ENCODE measurements at places on chromosomes 16 and 17. TPM values are rescaled to one million over a fixed set of nuclear protein-coding genes. Genes with fewer than 3 reads are reported as not detected.

DNA sequence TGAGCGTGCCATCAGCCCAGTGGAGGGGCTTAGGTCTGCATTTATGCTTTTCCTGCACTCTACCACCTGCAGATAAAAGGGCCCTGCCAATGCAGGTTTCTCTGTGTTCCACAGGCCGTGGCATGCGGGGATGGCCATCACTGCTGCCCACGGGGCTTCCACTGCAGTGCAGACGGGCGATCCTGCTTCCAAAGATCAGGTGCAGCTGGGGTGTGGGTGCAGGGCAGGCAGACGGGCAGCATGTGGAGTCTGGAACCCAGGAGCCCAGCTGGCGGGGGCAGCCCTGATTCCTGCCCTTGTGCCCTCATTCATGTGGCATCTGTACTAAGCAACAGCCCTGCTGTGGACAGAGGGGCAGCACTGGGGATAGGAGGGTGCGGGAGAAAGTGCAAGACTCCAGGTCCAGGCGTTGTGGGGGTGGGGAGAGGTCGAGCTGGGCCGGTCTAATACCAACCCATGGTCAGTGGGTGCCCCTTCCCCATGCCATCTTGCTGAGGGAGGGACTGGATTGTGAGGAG, 4.5 kb downstream of the GRN start:
- DNase-seq, result no peak

GRCh38 chr17:17076066-17076465, 33.8 kb downstream of the MPRIP start:
- DNase-seq, result peak; percentile 59

CPHXL2 gene
- not detected for total RNA-seq

CCL15 gene
- total RNA-seq, result not detected

DNA sequence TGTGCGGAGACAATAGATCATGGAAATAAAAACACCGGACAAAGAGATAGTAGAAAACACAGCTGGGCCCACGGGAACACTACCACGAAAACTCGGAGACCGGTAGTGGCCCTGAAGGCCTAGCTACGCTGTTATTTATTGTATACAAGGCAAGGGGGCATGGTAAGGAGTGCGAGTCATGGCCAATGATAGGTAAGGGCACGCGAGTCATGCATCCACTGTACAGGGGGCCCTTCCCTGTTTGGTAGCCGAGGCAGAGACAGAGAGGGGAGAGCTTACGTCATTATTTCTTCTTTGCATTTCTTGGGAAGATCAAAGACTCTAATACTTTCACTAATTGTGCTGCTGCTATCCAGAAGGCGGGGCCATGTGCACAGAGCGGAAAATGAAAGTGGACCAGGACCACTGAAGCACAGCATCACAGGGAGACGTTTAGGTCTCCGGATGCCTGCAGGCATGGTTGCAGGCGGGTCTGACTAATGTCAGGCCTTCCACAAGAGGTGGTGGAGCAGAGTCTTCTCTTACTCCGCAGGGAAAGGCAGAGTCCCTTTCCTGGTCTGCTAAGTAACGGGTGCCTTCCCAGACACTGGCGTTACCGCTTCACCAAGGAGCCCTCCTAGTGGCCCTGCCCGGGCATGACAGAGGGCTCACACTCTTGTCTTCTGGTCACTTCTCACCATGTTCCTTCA, 74.4 kb upstream of the ARL4D start:
- no peak for DNase-seq

GRCh38 chr17:59513934-59514841, 51.2 kb upstream of the DHX40 start:
- no peak for DNase-seq

DNA sequence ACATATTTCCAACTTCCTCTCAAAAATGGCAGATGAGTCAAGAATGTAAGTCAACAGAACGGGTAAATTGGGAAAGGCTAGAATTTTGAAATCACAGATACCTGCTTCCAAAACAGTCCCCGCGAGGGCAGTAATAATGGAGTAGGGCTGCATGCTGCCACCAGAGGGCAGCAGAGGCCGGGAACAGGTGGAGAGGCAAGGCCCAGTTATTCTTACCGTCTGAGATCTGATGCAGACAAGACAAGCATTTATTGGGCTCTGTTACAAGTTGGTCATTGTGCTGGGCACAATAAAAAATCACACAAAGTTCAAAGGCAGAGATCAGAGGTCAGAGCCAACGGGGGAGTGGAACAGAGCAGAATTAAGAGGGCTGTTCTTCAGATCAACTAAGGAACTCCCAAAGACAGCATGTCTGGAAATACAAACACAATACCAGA, 8.8 kb upstream of the MLKL start:
- no peak for DNase-seq

- DNase-seq, result no peak
Measured at GRCh38 chr16:30700491-30700890, 1.5 kb downstream of the SRCAP start.

DOC2A gene
- total RNA-seq, result not detected

- DNase-seq, result peak; percentile 70
Measured at GRCh38 chr16:27840311-27841060, 223.0 kb downstream of the GSG1L start.

- peak; percentile 83 for DNase-seq
Measured at GRCh38 chr17:74466111-74466827, at the start of gene CD300A. Gene CD300A (plus strand): TSS chr17:74466634. CDS start chr17:74466704, 70 bp downstream.

NR1D1 gene
- total RNA-seq, result 6.6 TPM

PHOSPHO1 gene
- total RNA-seq, result not detected

DNA sequence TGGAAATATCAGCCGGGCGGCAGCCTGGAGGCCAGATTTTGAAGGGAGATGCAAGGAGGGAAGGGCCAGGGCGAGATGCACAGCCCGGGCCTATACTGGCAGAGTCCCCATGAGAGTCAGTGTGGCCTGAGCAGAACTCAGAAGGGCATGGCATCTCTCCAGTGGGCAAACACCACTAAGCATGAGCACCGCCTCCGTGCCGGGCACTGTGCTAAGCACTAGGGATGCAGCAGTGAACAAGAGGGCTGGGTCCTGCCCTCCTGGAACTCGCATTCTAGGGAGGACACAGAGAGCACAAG, 33.5 kb downstream of the TK2 start:
- no peak for DNase-seq

GRCh38 chr16:29745121-29745852, 503 bp downstream of the C16orf54 start:
- no peak for DNase-seq

- no peak for DNase-seq
Measured at GRCh38 chr16:17777408-17777863, 306.7 kb upstream of the XYLT1 start.

- no peak for DNase-seq
Measured at GRCh38 chr16:11349599-11350276, 4.5 kb downstream of the RMI2 start.

GRCh38 chr17:43810226-43810715, 22.7 kb downstream of the MPP3 start:
- DNase-seq, result no peak

GAS2L2 gene
- total RNA-seq, result not detected

DNA sequence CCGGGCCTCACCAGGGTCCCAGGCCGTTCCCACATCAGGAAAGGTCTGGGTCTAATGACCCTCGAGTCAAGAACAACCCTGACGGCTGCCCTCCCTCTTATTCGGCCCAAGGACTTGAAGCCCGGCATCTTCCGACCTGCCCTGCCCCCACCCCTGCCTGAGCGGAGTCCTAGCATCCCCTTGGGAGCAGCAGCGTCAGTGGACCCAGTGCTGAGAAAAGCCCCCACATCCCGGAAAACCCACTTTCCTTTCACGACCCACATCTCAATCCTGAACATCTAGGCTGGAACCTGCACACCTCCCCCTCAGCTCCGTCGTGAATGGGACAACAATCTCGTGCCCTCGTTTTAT, 769 bp downstream of the TMEM88 start:
- DNase-seq, result no peak

GRCh38 chr17:18107971-18108370, 585 bp upstream of the MYO15A start:
- DNase-seq, result no peak

GRCh38 chr16:77273-77806, 685 bp upstream of the MPG start:
- DNase-seq, result no peak

DNA sequence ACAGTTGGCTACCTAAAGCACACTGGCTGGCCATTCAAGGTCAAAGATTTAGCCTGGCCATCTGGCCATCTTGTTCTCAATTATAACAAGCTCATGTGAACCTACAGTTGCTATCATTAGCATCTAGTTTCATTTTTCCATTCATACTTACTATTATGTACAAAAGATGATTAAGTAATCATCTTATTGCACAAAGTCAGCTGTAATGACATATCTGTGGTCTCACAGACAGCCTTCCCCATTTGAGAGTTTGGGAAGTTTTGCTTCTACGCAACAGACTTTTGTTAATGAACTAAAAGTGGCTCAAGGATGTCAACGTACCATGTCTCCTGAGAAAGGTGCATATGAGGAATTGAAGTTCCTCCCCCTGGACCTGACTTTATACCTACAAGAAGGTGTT, 51.3 kb downstream of the HS3ST3B1 start:
- DNase-seq, result no peak

CRYM gene
- total RNA-seq, result not detected

- DNase-seq, result no peak
Measured at GRCh38 chr16:56824331-56824730, 40.7 kb upstream of the SLC12A3 start.

VTN gene
- 0.31 TPM for total RNA-seq

DNA sequence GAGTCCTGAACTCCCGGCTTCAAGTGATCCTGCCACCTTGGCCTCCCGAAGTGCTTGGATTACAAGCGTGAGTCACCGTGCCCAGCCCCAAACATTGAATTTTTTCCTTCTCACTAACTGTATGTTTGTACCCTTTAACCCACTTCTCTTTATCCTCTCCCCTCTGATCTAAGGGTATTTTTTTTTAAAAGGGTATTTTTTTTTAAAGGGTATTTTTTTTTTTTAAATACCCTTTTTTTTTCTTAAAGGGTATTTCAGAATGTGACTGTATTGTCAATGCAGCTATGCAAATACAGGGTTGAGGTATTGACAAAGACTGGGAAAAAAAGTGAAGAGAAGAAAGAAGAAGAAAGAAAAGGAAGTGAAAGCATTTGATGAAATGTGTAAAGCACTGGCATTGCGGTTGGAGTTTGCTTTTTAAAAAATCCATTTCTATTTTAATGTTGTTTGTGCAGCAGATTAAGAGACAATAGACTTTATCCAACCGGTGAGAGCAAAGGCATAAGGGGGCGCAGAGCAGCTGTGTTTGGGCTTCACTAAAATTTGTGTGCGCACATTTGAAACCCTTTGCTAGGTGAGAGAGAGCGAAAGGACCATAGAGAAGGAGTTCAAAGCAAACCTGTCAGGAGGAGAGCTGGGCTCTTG, 42.4 kb downstream of the SYT17 start:
- no peak for DNase-seq

DNA sequence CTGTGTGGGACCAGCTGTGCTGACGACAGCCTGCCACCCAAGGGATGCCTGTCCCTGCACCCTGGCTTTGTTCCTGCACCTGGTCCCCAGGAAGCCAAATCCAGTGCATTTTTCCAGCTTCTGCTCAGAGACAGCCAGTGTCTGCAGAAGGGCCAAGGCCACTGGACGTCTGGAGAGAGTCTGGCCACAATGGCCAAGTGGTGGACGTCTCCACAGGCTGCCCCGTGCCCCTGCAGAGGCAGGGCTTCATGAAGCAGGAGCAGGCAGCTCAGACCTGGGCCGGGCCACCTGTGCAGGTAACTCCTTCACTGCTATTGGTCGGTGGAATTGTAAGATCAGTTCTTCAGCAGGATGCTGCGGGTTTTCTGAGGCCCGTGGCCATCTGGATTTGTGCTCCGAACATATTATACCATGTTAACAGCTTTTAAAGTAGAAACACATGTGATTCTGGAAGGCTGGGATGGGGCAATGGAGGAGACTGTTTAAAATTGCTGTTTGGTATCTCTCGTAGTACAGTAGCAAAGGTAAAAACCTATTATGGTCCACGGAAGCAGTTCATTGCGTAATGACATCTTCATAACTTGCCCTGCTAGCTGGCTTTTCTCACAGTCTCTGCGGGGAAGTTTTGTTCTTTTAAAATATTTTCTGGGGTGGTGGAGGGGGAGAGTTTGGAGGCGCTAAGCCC, 185.3 kb downstream of the CCDC182 start:
- no peak for DNase-seq

DNA sequence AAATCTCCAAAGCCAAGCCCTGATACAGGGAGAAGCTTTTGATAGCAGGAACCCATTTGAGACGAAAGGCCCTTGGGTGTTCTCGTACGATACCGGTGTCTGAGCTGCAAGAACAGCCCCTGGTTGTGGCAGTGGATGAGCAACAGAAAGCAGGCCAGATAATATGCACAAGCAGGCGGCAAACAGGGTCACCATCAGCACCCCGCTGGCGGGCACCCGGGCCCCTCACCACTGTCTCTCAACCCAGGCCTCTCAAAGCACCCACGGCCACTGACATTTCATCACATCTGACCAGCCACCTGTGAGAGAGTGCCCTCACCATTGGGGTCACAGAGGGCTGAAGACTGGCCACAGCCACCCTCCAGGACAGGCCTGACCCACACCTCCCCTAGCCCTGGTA, 230.4 kb downstream of the C16orf78 start:
- peak; percentile 70 for DNase-seq

GRCh38 chr17:27294689-27295630, 1.0 kb downstream of the WSB1 start:
- no peak for DNase-seq

ELMO3 gene
- 1.1 TPM for total RNA-seq

- no peak for DNase-seq
Measured at GRCh38 chr16:50224286-50224685, 42.1 kb upstream of the ADCY7 start.

- DNase-seq, result no peak
Measured at GRCh38 chr17:80285237-80285920, 24.7 kb downstream of the RNF213 start.

GRCh38 chr16:67054901-67055300, 26.0 kb downstream of the CBFB start:
- no peak for DNase-seq

- no peak for DNase-seq
Measured at GRCh38 chr16:85759136-85759535, 8.2 kb upstream of the C16orf74 start.

TMEM235 gene
- not detected for total RNA-seq

CHMP6 gene
- 28.4 TPM for total RNA-seq

All from chondrocyte (in vitro differentiated cells).